NCI-H2171 (cell line): ENCODE measurements at places on chromosomes 5 and 9.

DNA sequence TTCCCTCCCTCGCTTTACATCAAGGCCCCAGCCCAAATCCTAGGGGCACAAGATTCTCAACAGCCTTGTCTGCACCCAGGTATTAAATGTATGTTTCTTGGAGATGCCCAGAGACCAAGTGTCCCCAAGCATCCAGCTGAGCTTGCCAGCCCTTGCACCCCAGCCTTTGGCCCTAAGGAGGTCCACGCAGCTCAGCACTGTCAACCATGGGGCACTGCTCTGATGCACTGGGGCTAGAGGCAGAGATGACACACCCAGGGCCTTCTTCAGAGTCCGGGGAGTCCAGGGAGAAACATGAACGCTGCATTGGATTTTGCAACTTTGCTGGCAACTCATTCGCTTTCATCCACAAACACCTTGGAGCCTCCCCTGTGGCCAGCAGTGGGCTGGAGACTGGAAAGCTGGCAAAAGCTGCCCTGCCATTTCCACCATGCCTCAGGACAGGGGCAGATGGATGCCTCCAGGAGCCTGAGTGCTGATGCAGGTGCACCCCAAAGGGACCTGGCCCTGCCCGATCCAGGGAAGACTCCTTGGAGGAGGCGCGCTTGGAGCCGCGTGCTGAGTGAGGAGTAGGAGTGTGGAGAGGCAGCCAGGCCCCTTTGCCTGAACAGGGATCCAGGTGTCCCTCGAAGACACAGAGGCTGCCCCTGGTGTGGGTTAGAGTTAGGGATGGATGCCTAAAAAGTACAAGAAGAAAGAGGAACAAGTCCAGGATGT is 19.3 kb downstream of the PAEP start:
- no peak for DNase-seq

DNA sequence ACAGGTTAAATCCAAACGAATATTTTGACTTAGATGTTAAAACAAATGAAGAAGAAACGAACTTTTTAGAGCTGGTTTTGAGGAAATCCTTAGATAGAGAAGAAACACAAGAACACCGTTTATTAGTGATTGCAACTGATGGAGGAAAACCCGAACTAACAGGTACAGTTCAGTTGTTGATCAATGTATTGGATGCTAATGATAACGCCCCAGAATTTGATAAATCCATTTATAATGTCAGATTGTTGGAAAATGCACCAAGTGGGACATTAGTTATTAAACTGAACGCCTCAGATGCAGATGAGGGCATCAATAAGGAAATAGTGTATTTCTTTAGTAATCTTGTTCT is 842 bp downstream of the PCDHA5 start:
- DNase-seq, result no peak

- DNase-seq, result no peak
Measured at GRCh38 chr5:81021951-81022687, 62.0 kb downstream of the RASGRF2 start.

GRCh38 chr9:69377981-69378380 is 53.0 kb downstream of the ENTREP1 start:
- DNase-seq, result no peak

- DNase-seq, result no peak
Measured at GRCh38 chr5:172632346-172633092, 8.5 kb upstream of the NEURL1B start.

- DNase-seq, result no peak
Measured at GRCh38 chr5:101418713-101419118, 515.6 kb upstream of the ST8SIA4 start.

GRCh38 chr5:43536972-43537371 is 19.9 kb downstream of the PAIP1 start:
- no peak for DNase-seq

DNA sequence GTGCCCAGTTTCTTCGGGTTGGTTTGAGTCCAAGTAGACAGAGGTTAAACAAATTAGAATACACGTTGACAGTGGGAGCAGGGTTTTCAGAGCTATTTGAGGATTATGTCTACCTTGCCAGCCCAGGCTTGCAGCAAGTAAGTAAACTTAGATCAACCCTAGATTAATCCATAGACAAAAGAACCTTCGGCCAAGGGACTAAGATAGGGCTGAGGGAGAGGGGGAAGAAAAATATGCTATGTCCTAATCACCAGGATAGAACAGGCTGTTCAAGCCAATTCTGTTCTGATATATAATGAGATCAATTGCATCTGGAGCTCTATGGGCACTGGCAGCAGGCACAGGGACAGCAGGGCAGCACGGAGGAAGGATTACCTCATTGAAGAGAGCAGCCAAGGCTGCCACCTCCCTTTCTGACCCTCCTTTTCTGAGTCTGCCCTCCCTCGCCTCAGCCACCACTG is 377.7 kb downstream of the PIK3R1 start:
- DNase-seq, result no peak

DNA sequence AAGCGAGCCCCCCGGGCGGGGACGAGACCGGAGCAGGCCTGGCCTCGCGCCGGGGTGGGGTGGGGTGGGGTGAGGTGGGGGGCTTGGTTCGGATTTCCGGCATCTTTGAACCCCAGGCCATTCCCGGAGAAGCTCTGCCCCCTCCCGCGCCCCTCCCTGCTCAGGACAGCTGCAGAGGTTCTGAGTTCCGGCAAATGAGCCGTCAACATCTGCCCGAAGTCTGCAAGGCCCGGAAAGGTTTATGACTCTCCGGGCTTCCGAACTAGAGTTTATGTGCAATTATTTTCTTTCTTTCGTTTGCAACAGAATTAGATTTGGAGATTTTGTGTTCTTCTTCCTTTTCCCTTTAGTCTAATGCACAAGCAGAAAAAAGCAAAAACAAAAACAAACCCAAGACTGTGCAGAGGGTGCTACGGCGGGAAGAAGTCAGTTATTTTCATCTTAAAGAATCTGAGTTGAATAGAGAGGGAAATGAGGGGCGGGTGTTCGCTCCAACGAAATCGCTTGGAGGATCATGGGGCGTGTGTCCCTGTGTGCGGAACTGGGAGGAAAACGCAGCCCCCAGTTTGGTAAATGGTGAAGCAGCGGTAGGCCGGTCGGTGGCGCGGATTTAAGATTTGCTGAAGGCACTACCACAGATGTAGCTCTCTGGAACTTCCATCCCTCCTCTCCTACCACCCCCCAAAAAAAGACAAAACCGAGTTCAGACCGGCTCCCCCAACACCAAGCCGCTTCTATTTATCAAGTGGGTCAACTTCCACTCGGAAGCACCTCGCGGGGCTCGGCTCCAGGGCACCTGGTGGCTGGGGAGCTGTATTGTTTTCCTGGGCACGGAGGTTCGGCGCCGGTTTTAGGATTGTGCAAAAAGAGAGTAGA is 4.8 kb downstream of the LHX2 start:
- no peak for DNase-seq

DNA sequence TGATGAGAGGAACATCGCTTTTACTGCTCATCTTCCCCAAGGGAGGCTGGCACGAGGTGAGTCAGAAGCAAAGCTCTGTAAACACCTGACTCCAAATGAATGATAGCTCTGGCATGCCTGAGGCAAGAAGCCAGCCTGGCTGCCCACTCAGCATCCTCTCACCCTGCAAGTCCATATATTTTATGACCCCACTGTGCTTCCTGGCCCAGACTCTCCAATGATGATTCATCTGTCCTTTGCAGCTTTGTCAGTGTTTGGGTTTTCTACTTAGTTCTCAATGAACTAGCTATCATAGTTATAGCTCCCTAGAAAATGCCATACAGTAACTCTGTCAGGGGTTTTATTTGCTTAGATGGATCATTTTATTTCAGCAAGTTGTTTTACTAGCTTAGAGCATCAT is 52.1 kb upstream of the FSTL4 start:
- DNase-seq, result no peak

- no peak for DNase-seq
Measured at GRCh38 chr9:96186591-96187011, 115.4 kb downstream of the HSD17B3 start.

- no peak for DNase-seq
Measured at GRCh38 chr5:539469-540070, 15.3 kb upstream of the SLC9A3 start.

GRCh38 chr5:152116934-152117333 is 192.3 kb upstream of the GLRA1 start:
- DNase-seq, result no peak
